EH (cell line): ENCODE measurements at places on chromosomes 12 and 14.
A peak's percentile ranks its signal among the peaks of the same experiment; 100 is the strongest.

- no peak for DNase-seq
Measured at GRCh38 chr14:35637851-35638250, 103.9 kb downstream of the INSM2 start.

DNA sequence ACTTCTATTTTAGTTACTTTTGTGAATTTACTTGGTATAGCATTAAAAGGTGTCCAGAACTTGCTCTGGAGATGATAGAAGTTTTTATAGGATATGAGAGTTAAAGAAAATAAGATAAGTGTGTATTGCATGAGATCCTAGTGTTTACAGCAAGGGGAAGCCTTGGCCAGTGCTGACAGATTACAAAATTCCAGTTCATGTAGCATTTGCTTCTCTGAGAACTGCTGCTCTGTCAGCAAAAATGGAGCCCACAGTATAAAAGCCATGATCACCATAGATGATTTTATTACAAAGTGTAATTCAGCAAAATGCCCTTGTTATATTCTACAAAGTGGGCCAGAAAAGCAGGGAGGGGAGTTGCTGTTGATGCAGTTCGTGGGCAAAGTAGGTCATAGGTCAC lies 40.0 kb upstream of the ATF1 start:
- no peak for DNase-seq

- DNase-seq = no peak
Measured at GRCh38 chr14:104544362-104544961, 35.1 kb upstream of the C14orf180 start.

DNA sequence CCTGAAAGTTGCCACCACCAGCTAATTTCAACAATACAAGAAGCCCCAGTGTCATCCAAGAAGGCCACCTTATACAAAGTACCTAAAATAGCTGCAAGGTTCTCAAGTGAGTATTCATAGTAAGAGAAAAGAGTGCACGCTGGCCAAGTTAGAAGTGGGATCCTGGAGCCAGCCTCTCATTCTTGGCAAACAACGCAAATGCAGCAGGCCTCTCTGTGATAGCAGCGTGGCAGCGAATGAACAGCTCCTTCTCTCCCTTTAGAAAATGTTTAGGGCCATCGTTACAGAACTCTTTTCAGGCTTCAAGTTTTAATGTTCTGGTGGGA lies 78.0 kb upstream of the IFNG-AS1 start:
- no peak for DNase-seq

DNA sequence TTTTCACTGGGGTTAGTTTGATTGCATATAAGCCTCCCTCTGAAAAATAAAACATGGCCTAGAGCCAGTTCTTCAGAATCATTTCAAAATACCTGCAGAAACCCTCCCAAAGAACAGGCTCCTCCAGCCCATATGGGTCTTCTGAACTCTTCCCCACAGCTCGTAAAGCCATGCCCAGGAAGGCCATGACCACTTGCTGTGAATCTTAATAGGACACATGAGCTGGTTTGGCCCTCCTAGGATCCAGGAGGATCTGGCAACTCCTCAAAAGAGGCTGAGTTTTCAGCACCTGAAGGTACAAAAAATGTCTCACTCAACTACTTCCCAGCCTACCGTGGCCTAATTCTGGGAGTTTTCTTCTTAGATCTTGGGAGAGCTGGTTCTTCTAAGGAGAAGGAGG lies 2.4 kb downstream of the MYBPC1 start:
- no peak for DNase-seq

DNA sequence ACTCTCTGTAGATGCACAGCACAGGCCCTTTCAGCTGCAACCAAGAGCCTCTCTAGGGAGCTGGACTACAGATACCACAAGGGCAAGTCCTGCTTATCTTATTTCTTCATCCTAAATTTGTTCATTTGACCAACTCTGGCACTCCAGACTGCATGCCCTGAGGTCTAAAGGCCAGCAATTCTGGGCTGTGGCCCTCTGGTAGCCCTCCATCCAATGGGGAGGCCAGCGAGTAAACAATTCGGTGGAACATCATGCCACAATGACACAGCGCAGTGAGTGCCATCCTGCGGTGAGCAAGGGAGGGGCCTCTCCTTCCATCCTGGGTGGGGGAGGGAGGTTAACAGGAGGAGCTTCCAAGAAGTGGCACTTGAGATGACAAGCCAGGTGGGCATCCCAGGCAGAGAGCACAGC lies 652 bp upstream of the SELPLG start:
- peak; percentile 31 for DNase-seq

GRCh38 chr14:52974406-52974805 lies 23.6 kb upstream of the FERMT2 start:
- DNase-seq = peak; percentile 68

GRCh38 chr14:76908834-76909233 lies 82.6 kb downstream of the LRRC74A start:
- DNase-seq = no peak

GRCh38 chr12:132342251-132343227 lies 13.2 kb upstream of the GALNT9 start:
- DNase-seq = no peak

DNA sequence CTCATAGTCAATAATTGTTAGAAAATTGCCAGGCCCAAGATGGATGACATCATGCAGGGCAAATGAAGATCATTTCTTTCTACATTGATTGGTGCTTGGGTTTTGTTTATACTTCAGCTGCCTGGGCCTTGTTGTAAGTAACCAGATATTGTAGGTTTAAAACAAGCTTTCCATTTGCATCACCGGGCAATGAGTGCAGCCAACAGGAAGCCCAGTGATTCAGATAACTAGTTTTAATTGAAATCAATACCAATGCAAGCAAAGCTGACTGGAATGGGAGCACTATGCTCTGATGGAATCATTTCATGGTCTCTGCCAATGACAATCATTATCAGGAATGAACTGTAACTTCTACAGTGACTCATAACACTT lies 279.3 kb downstream of the DUSP6 start:
- DNase-seq = peak; percentile 73

GRCh38 chr14:21069388-21070082 lies 569 bp upstream of the ARHGEF40 start:
- DNase-seq = peak; percentile 48

- no peak for DNase-seq
Measured at GRCh38 chr14:39615352-39615751, 183.1 kb upstream of the FBXO33 start.

GRCh38 chr14:83883732-83884131 lies 1646.2 kb upstream of the FLRT2 start:
- DNase-seq = no peak

DNA sequence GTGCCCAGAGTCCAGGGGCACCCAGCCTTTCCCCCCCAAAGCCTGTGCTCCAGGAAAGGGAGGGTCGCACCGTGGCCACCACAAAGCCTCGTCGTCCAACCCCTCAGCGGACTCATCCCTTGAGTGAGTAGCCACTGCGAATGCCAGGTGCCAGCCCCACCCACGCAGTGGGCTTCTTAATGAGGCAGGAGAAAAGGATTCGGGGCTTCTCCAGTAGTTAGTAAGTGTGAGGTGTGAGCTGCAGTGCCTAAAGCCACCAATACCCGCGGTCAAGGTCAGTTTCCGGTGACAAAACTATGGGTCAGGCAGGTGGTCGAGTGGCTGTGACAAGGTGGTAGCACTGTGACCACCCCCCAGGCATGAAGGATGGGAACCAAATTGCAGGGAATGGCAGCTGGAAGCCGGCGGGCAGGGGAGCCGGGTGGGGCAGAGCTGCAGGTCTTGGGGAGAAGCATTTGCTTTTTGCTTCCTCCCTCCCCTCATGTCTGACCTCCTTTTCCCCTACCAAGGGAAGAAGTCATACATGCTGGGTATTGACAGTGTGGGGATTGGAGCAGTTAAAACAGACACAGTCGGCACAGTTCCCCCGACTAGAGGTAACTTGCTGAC lies 8.0 kb downstream of the RAN start:
- no peak for DNase-seq

DNA sequence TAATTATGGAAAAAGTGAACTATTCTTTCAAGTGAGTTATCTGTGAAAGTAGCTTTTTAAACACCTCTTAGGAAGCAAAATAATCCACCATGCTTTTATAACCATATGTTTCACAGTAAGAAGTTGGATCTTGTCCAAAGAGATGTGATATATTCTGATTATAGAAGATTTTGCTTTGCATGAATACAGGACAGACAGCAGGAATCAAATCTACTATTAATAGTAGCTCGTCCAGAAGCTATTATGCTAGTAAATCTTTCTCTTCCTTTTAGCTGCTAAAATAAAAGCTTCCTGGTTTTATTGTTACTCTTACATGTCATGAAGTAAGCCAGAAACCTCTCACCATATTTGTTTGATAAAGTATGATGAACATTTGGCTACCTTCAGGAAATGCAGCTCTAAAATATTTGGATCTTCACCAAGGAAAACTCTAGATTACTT lies 257.0 kb downstream of the IPO8 start:
- DNase-seq = no peak

DNA sequence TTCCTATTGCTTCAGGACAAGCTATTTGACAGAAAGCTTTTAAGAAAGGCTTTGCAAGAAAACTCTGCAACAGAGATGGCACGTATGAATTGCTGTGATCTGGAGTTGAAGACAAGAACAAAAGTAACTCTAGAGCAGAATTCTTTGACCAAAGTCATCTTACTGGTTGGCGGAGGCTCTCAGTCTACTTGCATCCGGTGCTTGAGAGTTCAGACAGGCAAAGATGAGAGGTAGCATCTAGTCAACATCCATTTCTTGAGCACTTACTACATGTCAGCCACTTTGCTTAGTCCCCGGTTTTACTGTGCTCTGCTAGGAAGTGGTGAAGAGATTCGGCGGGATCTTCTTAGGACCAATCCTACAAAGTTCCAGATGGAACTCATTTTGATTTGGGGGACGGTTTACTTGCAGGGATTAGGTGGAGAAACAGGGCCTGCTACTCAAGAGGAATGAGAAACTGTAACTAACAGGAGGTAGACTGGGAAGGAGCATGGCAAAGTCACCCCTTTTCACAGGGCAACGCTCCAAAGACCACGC lies 404 bp upstream of the CCDC91 start:
- no peak for DNase-seq

- peak; percentile 65 for DNase-seq
Measured at GRCh38 chr14:100440207-100440631, 117.1 kb downstream of the SLC25A47 start.

DNA sequence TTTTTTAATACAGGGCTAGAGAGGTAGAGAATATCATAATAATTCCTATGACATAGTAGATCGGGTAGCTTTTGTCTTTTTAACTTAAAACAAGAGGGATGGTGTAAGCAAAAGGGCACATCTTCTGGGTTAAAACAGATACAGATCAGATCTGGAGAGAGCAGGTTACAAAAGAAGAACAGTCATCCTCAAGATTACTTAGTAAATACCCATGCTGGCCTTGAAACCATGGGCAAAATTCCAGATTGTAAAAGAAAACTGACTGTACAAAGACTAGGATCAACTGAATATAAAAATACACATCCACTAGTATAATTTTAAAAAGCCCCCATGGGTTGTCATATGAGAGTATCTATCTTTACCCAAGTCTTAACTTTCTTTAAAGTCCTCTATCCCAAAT lies 76.7 kb downstream of the MED13L start:
- DNase-seq = peak; percentile 75

GRCh38 chr14:99519931-99520421 lies 38.8 kb downstream of the CCNK start:
- no peak for DNase-seq
